Activated naive CD4-positive, alpha-beta T cell treated with Interleukin-2 at 50 U/mL for 16 hours (primary cell): ENCODE measurements at places on chromosomes 11 and 22.

GRCh38 chr11:35809561-35809960, 134.3 kb upstream of the LDLRAD3 start:
- DNase-seq, result no peak

DNA sequence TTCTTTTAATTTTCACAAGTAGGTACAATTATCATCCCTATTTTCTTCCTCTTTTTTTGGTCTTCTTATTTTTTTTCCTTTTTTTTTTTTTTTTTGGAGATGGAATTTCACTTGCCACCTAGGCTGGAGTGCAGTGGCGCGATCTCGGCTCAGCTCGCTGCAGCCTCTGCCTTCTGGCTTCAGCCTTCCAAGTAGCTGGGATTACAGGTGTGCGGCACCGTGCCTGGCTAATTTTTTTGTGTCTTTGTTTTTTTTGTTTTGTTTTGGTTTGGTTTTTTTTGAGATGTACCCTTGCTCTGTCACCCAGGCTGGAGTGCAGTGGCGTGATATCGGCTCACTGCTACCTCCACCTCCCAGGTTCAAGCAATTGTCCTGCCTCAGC, 16.7 kb downstream of the TOB2 start:
- DNase-seq, result no peak

- no peak for DNase-seq
These were observed 57.8 kb downstream of the RBFOX2 start for GRCh38 chr22:35970616-35971455.

- no peak for DNase-seq
These were observed 2.3 kb downstream of the YPEL4 start for GRCh38 chr11:57647372-57647771.

DNA sequence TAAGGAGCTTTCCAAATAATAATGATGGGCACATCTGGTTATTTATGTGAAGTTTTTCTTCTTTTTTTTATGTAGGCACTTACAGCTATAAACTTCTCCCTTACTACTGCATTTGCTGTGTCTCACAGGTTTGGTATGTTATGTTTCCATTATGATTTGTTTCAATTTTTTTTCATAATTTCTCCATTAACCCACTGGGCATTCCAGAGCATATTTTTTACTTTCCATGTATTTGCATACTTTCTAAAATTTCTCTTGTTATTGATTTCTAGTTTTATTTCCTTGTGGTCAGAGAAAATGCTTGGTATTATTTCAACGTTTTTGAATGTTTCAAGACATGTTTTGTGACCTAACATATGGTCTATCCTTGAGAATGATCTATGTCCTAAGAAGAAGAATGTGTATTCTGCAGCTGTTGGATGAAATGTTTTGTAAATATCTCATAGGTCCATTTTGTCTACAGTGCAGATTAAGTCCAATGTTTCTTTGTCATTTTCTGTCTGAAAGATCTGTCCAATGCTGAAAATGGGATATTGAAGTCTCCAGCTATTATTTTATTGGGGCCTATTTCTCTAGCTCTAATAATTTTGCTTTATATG, 362.1 kb downstream of the DDX10 start:
- DNase-seq, result no peak

- no peak for DNase-seq
These were observed 256.8 kb downstream of the INSC start for GRCh38 chr11:15371533-15371932.

- no peak for DNase-seq
These were observed 593.5 kb downstream of the TBC1D22A start for GRCh38 chr22:47355776-47356510.

DNA sequence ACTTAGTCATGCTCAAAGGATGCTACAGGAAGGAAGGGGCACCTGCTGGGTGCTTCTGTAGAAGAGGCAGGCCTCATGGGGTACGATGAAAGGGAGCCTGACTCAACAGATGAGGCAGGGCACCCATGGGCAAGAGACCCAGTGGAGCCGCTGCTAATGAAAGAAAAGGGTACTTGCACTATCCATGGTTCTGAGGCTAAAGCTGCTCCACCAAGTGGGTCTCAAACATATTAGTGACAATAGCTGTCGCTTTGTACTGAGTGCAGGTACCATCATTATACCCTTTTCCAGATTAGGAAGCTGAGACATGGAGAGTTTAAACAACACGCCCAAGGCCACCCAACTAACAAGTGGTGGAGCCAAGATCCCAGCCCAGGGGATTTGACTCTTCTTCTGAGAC, 127.5 kb upstream of the SERPIND1 start:
- DNase-seq, result no peak

- DNase-seq, result no peak
These were observed 32.3 kb downstream of the KCNA4 start for GRCh38 chr11:29984544-29984943.

DNA sequence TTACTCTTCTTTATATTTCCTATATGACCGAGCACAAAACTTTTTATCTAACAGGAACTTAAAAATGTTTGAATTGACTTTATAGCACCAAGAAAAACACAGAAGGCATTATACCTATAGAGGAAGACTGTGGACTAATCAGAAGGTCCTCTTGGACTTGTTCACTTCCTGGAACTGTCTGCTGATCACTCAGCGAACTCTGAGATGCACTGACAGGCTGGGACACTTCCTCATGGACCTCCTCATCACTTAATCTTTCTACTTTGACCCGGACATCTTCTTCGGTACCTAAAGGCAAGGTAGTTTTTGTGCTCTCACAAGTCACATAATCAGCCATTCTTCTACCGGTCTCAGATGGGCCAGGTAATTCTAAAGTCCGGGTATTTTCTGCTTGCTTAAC, 54.0 kb downstream of the ZBTB44 start:
- no peak for DNase-seq

- DNase-seq, result no peak
These were observed 885.6 kb downstream of the BRD1 start for GRCh38 chr22:48941903-48942575.

DNA sequence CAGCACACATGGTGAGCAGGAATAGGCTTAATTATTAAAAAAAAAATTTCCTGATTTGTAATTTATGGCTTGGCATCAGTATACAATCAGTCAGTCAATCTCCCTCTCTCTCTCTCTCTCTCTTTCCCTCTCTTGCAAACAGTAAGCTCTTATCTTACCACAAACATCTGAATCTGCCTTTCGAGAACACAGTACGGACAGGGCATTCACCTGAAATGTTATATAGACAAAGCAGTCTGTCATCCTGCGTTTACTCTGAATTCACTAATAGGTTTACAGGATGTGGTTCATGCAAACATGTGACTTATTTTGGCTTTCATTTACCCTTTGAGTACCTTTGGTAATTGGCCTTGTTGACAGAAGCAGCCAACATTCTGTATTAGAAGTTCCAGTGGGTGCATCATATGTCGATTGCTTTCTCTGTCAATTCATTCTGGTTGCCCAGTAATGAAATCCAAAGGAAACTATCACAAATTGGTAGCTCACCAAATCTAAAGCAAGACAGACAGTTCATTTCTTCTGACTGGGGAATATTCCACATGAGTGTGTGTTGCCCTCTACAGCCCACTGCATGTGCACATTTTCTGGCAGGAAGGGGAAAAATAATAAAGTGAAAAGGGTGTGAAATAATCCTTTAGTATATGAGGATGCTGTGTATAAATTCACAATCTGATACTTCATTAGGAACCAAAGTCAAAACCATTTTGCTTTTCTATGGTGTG, 1058.2 kb downstream of the LRRC4C start:
- no peak for DNase-seq

DNA sequence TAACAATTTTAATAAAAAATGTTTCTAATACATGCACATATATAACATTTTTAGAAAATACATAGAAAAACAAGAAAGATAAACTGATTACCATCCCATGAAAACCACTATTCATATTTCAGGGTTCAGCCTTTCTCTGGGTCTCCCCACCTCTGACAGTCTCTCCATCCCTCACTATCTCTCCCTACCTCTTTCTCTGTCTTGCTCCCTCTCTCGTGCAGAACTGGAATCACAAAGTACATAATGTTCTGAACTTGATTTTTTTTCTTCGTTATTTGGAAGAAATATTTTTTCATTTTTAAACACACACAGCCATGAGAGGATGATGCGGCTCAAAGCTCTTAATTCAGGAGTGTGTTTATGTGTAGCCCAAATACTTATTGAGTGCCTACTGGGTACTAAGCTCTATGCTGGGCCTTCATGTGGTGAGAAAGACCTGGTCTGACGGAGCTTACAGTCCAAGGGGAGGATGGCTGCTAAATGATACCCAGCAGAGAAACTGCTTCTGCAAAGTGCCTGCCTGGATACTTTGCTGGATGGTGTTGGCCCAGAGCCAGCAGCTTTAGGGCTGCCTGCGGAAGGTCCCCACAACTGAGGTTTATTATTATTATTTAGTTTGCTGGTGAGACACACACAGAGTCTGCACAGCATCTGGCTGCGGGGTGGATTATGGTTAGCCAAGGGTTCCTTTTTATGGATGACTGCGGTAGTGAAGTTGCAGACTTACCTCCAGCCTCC, 42.6 kb downstream of the SC5D start:
- DNase-seq, result no peak

- DNase-seq, result no peak
These were observed 8.4 kb downstream of the SLC3A2 start for GRCh38 chr11:62889126-62889483.

GRCh38 chr11:83782329-83782728, 496.2 kb upstream of the CCDC90B start:
- DNase-seq, result no peak

DNA sequence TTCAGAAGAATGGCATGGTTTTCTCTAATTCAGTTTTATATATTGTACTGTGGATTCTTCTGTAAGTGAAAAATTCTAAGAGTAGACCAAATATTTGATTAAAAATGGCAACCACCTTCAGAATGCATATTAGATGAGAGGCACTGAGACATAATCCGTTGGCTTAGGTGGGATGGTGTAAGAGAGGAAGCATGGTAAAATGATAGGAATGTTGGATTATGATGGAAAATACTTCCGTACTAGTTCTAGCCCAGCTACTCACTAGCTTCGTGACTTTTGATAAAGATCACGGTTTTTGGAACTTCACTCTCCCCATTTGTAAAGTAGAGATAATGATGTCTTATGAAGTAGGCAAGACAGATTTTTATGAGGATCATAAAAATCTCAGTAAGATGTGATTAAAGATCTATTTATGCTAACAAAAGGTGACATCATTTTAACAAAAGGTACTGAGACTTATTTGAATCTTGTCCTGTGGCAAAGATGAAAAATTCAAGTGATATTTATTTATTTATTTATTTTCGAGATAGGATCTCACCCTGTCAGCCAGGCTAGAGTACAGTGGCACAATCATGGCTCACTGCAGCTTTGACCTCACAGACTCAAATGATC, 37.5 kb downstream of the UVRAG start:
- DNase-seq, result no peak

DNA sequence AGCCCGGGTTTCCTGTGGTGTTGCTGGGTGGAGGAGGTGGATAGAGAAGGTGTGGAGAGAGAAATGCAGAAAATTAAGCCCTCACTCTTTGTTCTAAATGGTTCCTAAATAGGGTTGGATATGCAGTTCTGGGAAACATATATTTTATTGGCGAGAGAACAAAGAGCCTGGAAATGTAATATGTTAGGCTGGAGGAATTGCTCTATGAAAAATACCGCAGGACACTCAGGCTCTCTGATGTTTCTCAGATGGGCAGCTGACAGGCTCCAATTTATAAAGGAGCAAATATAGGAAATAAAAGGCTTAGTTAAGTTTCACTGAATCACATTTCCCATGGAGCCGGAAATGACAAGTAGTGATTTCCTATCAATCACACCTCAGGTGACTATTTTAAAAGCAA, 428.0 kb downstream of the TMEM135 start:
- no peak for DNase-seq

DNA sequence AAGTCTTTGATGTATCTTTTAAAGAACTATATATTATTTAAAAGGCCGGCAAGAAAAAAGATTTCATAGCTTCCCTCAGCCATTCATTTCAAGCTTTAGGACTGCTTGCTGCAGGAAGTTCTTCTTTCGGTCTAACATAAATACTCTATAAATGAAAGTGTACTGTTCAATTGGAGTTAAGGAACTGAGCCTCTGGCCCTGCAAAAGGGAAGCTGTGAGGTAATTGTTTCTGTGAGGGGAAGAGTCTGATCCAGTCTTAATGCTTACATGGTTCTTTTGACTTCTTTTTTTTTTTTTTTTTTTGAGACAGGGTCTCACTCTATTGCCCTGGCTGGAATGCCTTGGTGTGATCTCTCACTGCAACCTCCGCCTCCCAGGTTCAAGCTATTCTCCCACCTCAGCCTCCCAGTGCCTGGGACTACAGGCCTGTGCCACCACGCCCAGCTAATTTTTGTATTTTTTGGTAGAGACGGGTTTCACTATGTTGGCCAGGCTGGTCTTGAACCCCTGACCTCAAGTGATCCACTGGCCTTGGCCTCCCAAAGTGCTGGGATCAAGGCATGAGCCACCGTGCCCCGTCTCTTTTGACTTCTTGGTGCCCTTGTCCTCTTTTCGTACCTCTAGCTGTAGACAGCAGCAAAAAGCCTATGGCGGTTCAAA, 4.7 kb upstream of the TRIM29 start:
- DNase-seq, result no peak

DNA sequence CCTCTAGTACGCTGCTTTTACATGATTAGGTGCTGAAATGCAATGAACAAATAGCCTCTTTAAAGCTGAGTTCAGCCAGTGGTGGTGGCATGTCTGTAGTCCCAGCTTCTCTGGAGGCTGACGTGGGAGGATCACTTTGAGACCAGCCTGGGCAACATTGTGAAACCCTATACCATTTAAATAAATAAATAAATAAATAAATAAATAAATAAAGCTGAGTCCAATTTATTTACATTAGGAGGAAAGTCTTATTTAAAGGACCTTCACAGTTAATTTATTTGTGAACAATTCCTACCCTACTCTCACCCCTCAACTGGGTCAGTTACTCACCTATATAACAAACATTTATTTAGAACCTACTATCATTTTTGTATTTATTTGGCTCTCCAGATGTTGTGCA, 4.8 kb upstream of the CHRDL2 start:
- no peak for DNase-seq

DNA sequence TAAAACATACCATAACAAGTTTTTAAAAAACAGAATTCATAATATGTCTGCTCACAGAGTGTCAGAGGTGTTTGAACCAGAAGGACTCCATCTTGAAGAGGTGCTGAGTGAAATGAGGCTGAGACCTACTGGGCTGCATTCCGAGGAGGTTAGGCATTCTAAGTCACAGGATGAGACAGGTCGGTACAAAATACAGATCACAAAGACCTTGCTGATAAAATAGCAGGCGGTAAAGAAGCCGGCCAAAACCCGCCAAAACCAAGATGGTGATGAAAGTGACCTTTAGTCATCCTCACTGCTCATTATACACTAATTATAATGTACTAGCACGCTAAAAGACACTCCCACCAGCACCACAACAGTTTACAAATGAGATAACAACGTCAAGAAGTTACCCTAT, 116.4 kb downstream of the ARHGAP32 start:
- no peak for DNase-seq

- DNase-seq, result no peak
These were observed 12.1 kb downstream of the SSH3 start for GRCh38 chr11:67315325-67315909.

- no peak for DNase-seq
These were observed 10.2 kb upstream of the POU2F3 start for GRCh38 chr11:120229451-120230424.
